Parietal lobe (tissue), 2 donors: ENCODE measurements at places on chromosomes 2 and 18. TPM values are rescaled to one million over a fixed set of nuclear protein-coding genes. Genes with fewer than 3 reads are reported as not detected.

The C2orf15 gene
- total RNA-seq = 1.6 TPM

The ERMN gene
- total RNA-seq = 0.31 TPM

The SRBD1 gene
- total RNA-seq = 42.3 TPM

The SLC14A1 gene
- 0.94 TPM for total RNA-seq

The USP34 gene
- 436 TPM for total RNA-seq

The HOXD13 gene
- total RNA-seq = not detected
